Activated CD4-positive, alpha-beta memory T cell treated with anti-CD3 and anti-CD28 coated beads, Interleukin-2, amount 10 ng/mL, durations not matched to agents 7 days and 5 days (primary cell): ENCODE measurements at places on chromosomes 13 and 19. TPM values are rescaled to one million over a fixed set of nuclear protein-coding genes. Genes with fewer than 3 reads are reported as not detected.

The PLPP2 gene
- total RNA-seq: 0.78 TPM

The ZSCAN5C gene
- not detected for total RNA-seq

The RFPL4AL1 gene
- not detected for total RNA-seq

The HSPB6 gene
- 0.48 TPM for total RNA-seq

The ZIC5 gene
- total RNA-seq: not detected

The ZNF578 gene
- 0.95 TPM for total RNA-seq

The LGALS7B gene
- total RNA-seq: not detected

The KCNRG gene
- 0.30 TPM for total RNA-seq

The KIR2DL3 gene
- not detected for total RNA-seq

The ZNF492 gene
- 1.2 TPM for total RNA-seq

The CEBPA gene
- total RNA-seq: 0.18 TPM

The ADGRE3 gene
- not detected for total RNA-seq

The KLF2 gene
- 410 TPM for total RNA-seq

The SPRY2 gene
- total RNA-seq: not detected

The KLF5 gene
- 2.3 TPM for total RNA-seq

The ZNF606 gene
- 9.6 TPM for total RNA-seq

The POU2F2 gene
- total RNA-seq: 31.3 TPM

The FBN3 gene
- total RNA-seq: not detected

The CYP2F1 gene
- total RNA-seq: not detected

The RGL3 gene
- not detected for total RNA-seq

The APOC1 gene
- total RNA-seq: 0.78 TPM

The ZNF611 gene
- 26.6 TPM for total RNA-seq

The TIMM44 gene
- total RNA-seq: 48.4 TPM

The POP4 gene
- total RNA-seq: 94.4 TPM
